Colonic mucosa (tissue), 4 donors: ENCODE measurements at places on chromosomes 12 and 14. TPM values are rescaled to one million over a fixed set of nuclear protein-coding genes. Genes with fewer than 3 reads are reported as not detected.

GRCh38 chr14:85987292-85987691 is 457.3 kb downstream of the FLRT2 start:
- DNase-seq = no peak

DNA sequence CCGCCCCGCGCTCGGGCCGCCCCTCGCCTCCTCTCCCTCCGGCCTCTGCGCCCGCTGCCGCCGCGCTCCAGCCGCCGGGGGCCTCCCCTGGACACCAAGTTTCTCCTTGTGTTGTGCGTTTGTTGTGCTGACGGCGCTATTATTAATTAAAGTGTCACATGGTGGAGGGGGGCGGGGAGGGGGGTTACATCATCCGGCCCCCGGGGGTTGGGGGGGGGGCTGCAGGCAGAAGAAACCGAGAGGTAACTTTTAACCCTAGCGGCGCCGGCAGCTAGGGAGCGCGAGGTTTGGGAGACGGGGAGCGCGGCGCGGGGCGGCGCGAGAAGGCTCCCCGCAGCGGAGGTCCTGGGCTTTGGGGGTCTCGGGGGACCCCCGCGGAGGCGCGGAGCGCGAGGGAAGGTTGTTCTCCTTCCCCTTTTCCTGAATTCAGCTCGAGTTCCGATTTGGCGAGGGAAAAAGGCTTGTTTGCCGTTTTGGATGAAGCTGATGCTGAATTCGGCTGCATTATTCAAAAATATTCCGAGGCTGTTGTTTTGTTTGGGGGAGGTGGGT is at the start of gene HRK:
Gene HRK, minus strand, starts transcription at position 117 of the 552 bp plus-strand sequence. CDS start 134 bp downstream, outside the sequence.
- DNase-seq = no peak

- no peak for DNase-seq
These were observed 70.0 kb upstream of the GALNT9 start for GRCh38 chr12:132399092-132400010.

DNA sequence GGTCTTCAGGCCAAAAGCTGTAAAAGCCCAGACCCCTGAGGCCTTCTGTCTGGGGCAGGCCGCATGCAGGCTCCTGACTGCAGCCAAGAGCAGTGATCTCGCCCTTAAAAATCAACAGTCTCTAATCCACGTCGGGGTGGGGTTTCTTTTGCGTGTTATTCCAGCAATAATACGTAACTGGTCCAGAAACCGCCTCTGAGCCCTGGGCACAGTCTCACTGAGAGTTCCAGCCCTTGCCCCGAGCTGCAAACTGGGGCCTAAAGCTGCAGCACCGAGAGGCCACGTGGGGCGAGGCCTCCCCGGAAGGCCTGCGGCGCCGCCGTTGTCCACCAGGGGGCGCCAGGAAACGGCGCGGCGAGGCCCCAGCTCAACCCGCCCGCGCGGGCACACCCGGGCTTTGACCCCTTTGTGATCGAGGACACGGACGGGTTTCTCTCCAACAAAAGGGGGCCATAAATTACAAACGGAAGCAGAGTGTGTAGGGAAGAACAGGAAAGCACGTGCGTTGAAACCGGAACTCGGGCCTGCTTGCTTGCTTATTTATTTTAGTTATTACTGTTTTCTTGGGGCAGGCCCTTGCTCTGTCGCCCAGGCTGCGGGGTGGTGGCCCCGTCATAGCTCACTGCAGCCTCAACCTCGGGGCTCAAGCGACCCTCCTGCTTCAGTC is 87.2 kb downstream of the NINJ2 start:
- DNase-seq = peak; percentile 83

DNA sequence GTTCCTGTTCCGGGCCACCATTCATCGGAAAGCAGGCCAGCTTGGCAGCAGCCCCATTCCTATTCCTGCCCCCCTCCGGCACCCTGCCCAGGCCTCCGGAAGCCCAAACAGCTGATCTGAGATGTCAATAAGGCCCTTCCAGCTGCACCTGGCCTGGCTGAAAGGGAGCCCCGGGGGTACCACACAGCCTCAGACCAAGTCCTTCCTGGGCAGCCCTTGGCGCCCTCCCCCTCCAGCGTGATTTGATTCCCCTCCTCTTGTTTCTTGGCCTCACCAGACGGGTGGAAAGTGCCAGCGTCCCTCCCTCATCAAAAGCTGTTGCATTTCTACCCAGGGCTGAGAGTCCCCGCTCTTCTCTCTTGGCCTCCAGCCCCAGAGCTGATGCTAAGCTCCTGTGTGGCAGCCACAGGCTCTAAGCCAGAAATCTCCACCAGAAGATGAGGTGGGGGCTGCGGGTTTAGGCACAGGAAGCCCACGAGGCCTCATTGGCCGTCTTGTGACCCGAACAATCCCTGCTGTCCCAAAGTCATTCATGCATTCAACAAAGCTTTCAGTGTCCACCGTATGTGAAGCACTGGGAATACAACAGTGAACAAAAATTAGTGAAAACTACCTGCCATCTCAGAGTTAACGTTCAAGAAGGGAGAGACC is 215.4 kb downstream of the SLC41A2 start:
- DNase-seq = no peak

DNA sequence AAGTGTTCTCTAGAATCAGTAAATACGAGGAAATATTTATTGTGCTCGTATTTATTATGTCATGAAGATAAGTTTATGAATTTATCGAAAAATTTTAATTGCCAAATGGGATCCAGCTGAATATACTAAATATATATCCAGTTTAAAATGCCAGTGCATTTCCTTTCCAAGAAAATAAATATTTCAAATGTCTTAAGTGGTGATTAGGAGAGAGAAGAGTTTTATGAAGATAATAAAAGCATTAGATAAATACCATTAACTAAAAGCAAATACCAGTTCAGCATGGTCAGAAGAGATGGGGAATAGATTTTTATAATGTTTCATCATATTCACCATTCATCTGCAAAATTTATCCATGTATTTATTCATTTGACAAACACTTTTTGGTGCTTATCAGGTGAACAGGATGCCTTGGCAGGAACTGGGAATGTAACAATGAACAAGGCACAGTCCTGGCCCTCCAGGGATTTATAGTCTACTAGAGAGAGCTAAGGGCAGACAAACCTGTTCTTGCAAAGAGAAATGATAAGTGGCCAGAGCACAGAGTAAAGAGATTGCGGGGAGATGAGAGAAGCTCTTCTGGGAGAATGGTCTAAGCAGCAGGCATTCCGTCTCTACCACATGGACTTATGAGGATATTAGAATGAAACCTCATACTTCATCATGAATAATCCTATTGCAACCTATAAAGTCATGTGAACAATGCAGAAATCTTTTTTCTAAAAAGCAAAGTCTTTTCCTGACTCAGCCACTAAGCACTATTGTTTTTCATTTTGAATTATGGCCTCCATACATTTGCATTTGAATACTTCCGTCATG is 143.7 kb upstream of the ABCD2 start:
- DNase-seq = no peak

Gene SLC39A2
- total RNA-seq = 1.2 TPM

Gene GTF2A1
- total RNA-seq = 26.6 TPM
